ENCODE measurements at places on chromosomes 16 and 17.

- DNase-seq, result no peak
These were observed 71.5 kb upstream of the DHX40 start for GRCh38 chr17:59493867-59494266.

DNA sequence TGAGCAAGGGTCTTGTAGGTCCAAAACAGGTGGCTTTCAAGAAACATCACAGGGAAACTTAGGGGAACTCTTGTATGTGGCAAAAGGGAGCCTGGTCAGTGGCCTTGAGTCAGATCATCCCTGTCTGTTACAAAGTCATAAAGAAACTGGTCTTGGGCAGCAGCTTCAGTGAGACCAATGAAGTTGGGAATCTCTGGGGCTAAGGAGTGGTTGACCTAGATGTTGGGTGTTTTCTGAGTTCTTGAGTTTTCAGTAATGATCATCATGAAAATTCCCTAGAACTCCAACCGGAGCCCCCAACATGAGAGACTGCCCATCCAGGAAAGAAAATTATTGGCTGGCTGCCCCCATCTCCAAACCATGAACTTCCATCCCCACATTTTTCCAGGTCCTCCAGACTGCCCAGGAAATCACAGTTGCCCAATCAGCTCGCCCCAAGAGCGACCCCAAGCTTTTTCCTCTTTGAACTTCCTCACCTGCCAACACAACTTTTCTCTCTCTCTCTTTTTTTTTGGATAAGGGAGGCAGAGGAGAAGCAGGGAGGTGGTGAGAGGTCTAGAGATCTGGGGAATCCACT, 3.9 kb downstream of the CCR7 start:
- DNase-seq, result peak; percentile 53

DNA sequence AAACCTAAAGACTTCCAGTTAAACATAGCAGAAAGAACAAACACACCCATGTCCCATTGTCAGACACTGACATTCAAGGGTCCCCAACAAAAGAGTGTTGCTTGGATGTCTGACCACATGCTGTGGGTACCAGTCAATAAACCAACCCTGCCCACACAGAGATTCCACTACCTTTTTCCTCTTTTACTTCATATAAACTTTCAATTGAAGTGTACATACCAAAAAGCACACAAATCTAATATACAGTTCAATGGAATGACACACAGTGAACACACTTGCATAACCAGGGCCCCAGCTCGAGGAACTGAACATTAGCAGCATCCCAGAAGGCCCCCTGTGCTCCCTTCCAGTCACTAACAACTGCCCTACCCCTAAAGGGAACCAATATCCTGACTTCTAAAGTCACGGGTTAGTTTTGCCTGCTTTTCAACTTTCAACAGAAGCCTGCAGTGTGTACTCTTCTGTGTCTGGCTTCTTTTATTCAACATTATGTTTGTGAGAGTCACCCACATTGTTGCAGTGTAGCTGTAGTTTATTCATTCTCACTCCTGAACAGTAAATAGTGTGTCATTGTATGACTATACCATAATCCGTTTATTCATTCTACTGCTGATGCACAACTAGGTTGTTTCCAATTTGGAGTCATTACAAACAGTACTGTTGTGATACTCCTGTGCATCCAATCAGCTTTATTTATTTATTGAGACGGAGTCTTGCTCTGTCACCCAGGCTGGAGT, 18.0 kb downstream of the CFDP1 start:
- DNase-seq, result no peak

- DNase-seq, result no peak
These were observed 918 bp upstream of the NLRC3 start for GRCh38 chr16:3578121-3578520.

- no peak for DNase-seq
These were observed 187.0 kb downstream of the CCDC182 start for GRCh38 chr17:57557834-57558681.

DNA sequence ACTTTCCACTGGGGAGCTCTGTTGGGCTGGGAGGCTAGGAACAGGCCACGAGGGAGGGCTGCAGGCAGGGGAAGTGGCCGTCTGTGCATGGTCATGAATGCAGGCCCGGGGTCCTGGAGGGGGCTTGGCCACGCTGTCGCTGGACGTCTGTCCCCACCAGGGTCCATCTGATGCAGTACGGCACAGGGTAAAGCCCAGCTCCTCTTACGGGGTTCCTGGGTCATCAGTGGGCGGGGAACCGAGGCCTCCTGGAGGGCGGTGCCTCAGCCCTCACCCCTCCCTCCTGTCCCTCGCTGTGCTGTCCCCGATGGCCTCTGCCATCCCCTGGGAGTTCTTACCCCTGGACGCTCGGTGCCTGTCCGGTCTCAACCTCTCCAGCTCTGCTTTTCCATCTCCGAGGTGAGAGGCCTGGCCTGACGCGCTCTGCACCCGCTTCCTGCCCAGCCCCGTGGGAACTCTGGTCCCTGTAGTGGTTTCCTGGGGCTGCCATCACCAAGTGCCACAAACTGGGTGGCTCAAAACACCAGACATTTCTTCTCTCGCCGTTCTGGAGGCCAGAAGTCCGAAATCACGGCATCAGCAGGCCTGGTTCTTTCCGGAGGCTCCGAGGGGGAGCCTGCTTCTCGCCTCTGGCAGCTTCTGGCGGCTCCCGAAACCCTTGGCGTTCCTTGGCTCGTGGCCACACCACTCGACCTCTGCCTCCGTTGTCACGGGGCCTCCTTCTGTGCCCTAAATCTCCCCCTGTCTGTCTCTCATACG, 182.8 kb downstream of the SEC14L1 start:
- DNase-seq, result peak; percentile 63

DNA sequence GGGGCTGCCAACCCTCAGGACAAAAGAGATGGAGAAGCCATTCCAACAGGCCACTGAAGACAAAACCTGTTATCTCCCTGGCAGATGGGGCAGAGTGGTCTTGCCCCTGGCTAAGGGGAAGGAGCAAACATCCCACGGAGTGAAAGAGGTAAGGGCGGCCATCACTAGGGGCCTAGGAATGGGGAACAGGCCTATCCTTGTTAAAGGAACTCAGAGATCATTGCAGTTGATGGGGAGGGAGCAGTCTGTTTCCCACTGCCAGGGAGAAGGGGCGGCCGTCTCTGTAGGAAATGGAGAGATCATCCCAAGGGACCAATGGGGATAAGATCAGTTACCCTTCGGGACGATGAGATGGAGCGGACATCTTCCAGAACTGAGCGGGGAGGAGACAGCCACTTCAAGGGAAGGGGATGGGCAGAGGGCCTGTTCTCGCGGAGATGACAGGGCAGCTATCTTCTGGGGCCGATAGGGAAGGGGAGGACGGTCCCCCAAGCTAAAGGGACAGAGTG, 581 bp upstream of the TMEM208 start:
- DNase-seq, result no peak

GRCh38 chr16:23323224-23324030, 21.3 kb downstream of the SCNN1B start:
- no peak for DNase-seq

DNA sequence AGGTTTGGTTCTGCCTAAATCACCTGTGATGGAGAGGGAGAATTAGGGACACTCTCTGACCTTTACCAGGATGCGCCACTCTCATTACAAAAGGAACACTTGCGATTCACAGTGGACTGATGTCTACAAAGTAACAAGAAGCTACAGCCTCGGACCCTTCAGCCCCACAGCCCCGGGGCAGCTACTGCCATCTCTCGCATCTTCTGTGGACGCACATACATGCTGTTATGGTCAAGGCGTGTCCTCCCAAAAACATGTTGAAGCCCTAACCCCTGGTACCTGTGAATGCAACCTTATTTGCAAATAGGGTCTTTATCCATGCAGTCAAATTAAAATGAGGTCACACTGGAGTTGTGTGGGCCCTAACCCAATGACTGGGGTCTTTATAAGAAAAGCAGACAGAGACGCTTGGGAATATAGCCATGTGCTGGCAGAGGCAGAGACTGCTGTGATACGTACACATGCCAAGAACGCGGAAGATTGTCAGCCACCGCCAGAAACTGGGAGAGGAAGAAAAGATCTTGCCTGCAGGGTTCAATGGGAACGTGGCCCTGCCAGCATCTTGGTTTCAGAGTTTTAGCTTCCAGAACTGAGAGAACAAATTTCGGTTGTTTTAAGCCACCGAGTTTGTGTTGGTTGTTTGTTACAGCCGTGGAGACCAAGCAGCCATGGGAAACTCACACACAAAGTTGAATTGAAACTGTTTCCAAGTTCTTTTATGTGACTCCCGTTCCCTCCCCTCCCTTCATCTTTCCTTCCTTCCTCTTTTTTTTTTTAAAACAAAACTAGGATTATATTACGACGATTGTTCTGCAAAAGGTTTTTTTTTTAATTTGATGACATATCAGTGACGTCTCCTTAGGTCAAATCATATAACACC, 23.1 kb downstream of the ATP2C2 start:
- DNase-seq, result no peak

GRCh38 chr17:75087182-75087557, 584 bp upstream of the SLC16A5 start:
- no peak for DNase-seq

DNA sequence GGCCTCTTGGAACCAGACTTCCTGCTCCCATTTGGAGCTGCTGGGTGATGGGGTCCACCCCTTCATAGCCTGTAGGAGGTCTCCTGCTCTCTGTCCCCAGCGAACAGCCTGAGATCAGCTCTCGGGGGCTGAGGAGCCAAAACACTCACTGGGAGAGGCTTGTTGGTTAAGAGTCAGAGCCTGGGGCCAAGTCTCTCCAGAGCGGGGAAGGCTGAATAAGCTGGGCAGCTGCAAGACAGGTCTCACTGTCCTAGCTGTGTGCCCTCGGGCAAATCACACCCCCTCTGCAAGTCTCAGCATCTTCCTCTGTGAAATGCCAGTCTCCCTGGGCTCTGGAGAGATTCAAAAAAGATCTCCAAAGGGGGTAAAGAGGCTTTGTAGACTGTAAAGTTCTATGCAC, 174.6 kb downstream of the WSCD1 start:
- no peak for DNase-seq

DNA sequence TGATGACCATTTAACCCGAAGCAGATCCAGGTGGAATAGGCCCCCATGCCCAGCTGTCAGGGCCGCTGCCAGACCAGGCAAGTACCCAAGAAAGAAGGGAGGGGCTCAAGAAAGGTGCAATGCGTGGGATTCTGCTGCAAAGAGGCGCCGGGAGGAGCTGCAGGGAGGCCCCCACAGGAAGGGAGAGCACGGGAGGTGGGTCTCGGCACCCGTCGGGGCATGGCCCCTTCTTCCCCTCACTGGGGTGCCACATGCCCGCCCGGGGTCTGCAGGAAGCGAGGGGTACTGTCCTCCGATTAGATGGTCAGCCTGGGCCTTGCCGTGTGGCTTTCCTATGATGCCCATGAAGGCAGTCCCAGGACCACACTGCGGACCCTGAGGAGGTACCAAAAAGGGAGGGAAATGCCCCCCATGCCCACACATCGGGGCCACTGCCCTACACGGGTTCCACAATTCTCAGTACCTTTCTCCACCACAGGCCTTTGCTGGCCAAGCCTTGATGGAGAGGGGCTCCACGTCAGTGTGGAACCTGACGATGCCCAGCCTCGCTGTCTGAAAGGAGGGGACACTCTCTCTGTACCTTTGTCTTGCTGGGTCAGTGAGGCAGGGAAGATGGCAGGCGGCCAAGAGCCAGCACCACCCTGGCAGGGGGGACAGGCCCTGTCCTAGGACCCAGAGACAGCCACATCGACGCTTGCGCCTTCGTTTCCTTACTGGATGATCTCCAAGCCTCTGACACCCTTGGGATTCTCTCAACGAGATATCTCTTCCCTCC, 45.5 kb upstream of the DNAH17 start:
- no peak for DNase-seq

DNA sequence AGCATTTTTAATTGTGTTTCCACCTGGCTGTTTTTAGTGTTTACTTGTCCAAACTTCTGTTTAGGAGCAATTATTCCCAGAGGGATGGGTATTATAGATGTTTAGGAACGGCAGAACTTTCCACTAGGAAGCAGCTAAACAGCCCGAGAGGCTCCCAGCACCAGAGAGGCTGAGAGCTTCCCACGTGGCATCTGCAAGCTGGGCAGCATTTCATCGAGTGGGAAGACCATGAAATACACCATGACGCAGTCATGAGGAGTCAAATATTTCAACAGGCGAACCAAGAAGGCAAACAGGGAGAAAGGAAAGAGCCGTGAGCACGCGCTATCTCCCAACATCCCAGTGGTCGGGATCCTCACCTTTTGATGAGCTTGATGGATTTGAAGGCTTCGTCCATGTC, 24.1 kb downstream of the TMEM204 start:
- no peak for DNase-seq

DNA sequence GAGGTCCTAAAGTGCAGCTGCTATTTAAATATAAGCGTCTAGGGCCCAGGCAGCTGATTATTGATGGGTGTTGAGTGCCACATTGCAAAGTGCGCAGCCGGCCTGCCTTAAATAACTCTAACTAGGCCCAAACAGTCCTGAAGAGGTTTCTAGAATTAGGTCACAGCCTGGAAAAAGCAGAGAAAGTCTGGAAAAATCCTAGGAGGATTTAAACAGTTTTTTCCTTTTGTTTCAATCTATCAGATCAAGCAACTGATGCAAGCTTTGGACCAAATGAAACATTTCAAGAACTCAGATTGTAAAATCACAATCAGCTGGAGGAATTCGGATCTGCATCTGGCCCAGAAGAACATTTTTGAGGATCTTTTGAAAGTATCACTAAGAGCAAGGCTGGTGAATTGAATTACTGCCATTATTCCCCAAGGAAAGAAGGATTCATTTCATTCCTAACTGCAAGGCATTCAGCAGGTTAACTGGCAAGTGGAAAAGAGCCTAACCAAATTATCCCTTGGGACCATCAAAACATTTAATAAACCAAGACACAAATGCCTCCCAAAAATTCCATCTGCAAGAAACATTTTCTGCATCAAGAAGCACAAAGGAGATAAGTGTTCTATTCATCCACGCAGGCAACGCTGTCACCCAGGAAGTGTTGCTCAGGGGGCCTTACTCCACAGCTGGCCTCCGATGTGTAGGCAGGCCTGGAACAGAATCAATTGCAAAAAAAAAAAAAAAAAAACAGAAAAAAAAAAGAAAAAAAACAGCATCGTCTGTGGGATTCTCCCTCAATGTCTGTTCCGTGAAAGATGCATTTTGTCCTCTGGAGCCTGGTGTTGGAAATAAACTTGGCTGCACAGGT, 46.1 kb downstream of the IRX3 start:
- no peak for DNase-seq

DNA sequence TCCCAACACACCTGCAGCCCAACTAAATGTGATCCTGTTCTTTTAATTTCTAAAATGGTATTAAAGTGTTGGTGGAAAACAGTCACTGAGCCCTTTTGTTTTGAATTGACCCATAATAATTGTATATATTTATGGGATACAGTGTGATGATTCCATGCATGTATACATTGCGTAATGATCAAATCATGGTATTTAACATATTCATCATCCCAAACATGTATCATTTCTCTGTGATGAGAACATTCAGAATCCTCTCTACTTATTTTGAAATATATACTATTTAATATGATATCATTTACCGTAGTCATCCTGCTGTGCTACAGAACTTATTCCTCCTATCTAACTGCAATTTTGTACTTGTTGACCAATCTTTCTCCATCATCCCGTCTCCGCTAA, 14.0 kb upstream of the MYH10 start:
- DNase-seq, result no peak

- no peak for DNase-seq
These were observed 868.4 kb upstream of the SOX9 start for GRCh38 chr17:71252436-71252835.
